ENCODE measurements at places on chromosomes 6 and 20.

GRCh38 chr20:36086767-36087166 is 67.8 kb upstream of the EPB41L1 start:
- DNase-seq, result no peak

- no peak for DNase-seq
Observed at GRCh38 chr6:92710048-92710447, 709.3 kb downstream of the EPHA7 start.

- no peak for DNase-seq
Observed at GRCh38 chr6:89146718-89147700, 1.2 kb downstream of the PM20D2 start.

- DNase-seq, result no peak
Observed at GRCh38 chr6:2179950-2180349, 65.5 kb downstream of the GMDS start.

GRCh38 chr6:2594868-2595267 is 155.9 kb downstream of the MYLK4 start:
- no peak for DNase-seq

DNA sequence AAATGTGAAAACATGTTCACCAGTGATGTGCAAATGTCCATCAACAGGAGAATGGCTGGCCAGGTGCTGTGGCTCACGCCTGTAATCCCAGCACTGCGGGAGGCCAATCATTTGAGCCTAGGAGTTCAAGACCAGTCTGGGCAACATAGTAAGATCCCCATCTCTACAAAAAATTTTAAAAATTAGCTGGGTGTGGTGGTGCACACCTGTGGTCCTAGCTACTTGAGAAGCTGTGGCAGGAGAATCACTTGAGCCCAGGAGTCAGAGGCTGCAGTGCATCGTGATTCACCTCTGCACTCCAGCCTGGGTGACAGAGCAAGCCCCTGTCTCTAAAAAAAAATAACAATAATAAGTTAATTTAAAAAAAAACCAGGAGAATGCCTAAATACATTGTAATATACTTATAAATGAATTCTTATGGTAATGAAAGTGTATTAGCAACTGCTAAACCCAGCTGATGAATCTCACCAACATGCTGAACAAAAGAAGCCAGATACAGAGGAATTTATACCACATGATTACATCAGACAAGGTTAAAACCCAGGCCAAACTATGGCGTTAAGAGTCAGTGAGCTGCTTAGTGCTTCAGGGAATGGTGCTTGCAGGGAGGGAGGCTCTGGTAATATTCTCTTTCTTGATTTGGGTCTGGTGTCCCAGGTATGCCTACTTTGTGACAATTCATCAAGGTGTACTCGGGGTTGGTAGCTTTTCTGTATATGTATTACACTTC is 36.4 kb downstream of the RPP40 start:
- no peak for DNase-seq

DNA sequence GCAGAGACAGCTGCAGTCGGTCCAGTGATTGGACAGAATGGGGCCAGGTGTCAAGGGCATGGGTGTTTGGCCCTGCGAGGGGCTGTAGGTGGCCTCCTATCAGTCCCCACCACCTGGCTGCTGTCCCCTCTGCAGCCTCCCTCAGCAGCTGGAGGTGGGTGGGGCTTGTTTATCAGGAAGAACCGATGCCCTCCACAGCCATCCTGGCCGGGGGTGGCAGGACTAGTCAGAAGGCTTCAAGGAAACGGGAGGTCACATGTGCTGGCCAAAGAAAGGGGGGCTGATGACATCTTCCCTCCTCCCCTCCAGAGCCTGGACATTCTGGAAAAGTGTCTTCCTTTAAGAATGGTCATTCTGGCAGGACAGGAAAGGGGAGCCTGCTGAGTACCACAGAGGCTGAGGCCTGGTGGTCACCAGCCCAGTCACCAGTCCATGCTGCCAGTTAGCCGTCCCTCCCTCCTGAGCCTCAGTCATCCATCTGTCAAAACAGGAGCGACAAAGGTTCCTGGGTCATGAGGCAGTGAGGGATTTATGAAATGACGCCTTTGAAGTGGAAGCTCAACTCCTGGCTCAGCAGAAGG is 4.1 kb downstream of the FAM210B start:
- no peak for DNase-seq

Measured in T-helper 2 cell treated with Interferon-gamma antibody and Interleukin-4, amounts not matched to agents 5 μg/mL and 100 μg/mL, for 36 hours (primary cell).